Activated naive CD4-positive, alpha-beta T cell treated with anti-CD3 and anti-CD28 coated beads for 36 hours (primary cell): ENCODE measurements at places on chromosomes 1 and 21. TPM values are rescaled to one million over a fixed set of nuclear protein-coding genes. Genes with fewer than 3 reads are reported as not detected.

OLFML3 gene
- not detected for total RNA-seq

KRTAP10-8 gene
- total RNA-seq: not detected

RHOU gene
- 0.35 TPM for total RNA-seq

ST6GALNAC5 gene
- total RNA-seq: not detected

TCHH gene
- not detected for total RNA-seq

ASPM gene
- 27.6 TPM for total RNA-seq

PTPN22 gene
- total RNA-seq: 43.9 TPM

U2AF1 gene
- 50.0 TPM for total RNA-seq

C1orf115 gene
- 1.3 TPM for total RNA-seq

ITGB2 gene
- total RNA-seq: 185 TPM

PLA2G4A gene
- total RNA-seq: 0.26 TPM

CASQ1 gene
- not detected for total RNA-seq

ANGPTL1 gene
- not detected for total RNA-seq

HMCN1 gene
- total RNA-seq: not detected

PBX1 gene
- total RNA-seq: 0.27 TPM

RGS5 gene
- total RNA-seq: 1.1 TPM

HES2 gene
- 0.74 TPM for total RNA-seq

OLIG2 gene
- total RNA-seq: not detected

RCAN1 gene
- total RNA-seq: 2.9 TPM

FAM163A gene
- total RNA-seq: 0.10 TPM

STIL gene
- total RNA-seq: 43.5 TPM

VAV3 gene
- 1.3 TPM for total RNA-seq

LAD1 gene
- not detected for total RNA-seq

BCL2L15 gene
- 0.43 TPM for total RNA-seq
